Activated CD4-positive, alpha-beta T cell treated with anti-CD3 and anti-CD28 coated beads for 36 hours (primary cell): ENCODE measurements at places on chromosomes 5 and 9.

DNA sequence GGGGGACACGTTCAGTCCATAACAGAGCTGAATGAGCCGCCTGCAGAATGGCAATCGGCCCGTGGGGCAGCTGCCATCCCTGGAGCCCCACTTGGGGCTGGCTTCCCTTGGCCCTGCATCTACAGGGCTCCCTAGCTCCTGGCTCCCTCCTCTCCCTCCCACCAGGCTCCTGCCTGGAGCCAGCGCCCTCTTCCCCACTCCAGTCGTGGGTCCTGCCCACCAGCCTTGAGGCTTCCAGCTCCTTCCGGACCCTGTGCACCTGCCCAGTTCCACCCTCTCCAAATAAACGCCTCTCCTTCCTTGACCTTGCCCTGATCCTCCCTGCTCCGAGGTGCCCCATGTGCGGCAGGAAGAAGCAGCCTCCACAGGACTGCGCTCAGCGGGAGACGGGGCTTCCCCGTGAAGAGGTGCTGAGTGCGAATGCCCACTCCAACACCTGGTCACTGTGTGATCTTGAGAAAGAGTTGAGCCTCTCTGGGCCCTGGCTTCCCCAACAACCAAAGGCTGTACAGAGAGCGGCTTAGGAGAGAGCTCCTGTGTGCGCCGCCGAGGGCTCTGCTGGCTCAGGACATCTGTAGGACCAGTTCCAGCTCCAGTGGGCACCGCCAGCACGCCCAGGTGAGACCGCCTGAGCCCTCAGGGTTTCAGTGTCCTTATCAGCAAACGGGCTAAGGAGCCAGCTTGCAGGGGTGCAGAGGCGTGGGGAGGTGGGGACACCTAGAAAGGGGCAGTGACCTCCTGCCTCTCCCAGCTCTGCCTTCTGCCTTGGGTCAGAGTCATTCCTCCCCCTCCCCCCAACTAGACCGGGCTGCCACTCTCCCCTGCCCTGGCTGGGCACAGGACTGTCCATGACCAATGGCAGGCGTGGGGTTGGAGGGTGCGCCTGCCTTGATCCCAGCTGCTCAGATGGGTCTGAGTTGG, 12.1 kb downstream of the C9orf50 start:
- H3K27me3 ChIP-seq, result no peaks in the 10 kb centered on the region
- peaks cover 36% of the 10 kb centered on the region for H3K4me1 ChIP-seq
- no peak overlapping the region for H3K4me3 ChIP-seq
- no peaks in the 10 kb centered on the region for H3K36me3 ChIP-seq
- H3K27ac ChIP-seq, result no peak overlapping the region

DNA sequence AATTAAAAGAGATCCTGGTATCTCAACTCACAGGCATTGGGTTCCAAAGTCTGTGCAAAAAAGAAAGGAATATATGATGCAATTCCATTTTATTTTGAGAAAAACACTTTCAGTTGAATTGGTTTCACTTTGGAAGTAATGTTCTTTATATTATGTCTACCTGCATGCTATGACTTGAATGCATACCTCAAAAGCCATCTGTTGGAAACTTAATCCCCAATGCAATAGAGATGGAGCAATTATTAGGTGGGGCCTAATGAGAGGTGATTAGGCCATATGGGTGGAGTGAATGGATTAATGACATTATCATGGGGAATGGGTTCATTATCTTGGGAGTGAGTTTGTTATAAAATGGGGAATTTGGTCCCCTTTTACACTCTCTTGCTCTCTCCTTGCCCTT, 293.3 kb downstream of the CSNK1G3 start:
- no peaks in the 10 kb centered on the region for H3K27me3 ChIP-seq
- no peak for DNase-seq
- H3K27ac ChIP-seq, result no peak overlapping the region
- H3K36me3 ChIP-seq, result no peaks in the 10 kb centered on the region

DNA sequence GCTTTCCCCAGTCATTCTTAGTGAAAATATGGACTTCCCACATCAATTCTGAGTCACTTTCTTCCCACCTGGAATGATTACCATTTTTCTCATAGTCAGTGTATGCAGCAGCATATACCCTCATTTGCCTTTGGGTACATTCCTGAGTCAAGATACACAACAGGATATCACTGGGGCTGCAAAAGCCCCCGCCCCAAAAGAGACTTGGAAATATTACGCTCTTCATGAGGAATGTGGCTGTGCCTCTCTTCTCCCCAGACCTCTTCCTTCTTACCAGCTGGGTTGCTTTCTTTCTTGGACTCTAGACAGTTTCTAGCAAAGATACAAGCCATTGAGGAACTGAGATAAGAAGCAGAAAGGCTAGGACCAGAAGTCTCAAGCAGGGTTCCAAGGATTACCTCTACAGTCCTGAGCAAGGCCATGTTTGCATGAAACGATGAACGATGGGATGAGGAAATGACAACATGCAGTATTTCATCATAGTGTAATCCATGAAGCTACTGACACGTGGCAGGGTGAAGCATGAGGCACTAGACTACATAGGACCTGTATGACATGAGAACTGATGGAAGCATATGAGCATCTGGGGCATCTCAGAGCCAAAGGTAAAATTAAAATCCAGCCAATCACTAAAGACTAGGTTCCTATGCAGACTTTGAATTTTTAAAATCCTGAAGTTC, 218.1 kb downstream of the RAB3C start:
- peaks cover 25% of the 10 kb centered on the region for H3K27me3 ChIP-seq
- H3K27ac ChIP-seq, result no peak overlapping the region
- H3K36me3 ChIP-seq, result no peaks in the 10 kb centered on the region
- H3K4me3 ChIP-seq, result no peak overlapping the region

GRCh38 chr9:88528080-88528790, 6.7 kb upstream of the NXNL2 start:
- no peaks in the 10 kb centered on the region for H3K36me3 ChIP-seq
- peaks cover 16% of the 10 kb centered on the region for H3K27me3 ChIP-seq
- no peak overlapping the region for H3K27ac ChIP-seq
- DNase-seq, result no peak

DNA sequence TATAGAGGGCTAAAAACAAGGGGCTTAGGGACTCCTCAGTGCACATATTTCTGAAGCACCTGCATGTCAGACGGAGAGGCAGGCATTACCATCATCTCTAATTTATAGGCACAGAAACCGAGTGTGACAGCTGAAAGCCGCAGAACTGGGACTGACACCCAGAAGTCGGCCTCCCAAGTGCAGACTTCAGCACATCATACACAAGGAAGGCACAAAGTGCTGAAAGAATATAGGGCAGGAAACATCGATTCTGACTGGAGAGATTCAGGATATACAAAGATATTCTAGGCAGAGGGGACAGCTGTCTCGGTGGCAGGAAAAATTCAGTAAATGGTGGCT, 11.2 kb downstream of the MRPS27 start:
- H3K36me3 ChIP-seq, result peaks cover 38% of the 10 kb centered on the region
- peaks cover 29% of the 10 kb centered on the region for H3K4me1 ChIP-seq
- peak overlapping the region; percentile 86 for H3K4me3 ChIP-seq
- H3K27ac ChIP-seq, result peak overlapping the region; percentile 96
- H3K27me3 ChIP-seq, result no peaks in the 10 kb centered on the region

- H3K27me3 ChIP-seq, result no peaks in the 10 kb centered on the region
- H3K4me1 ChIP-seq, result peaks cover 35% of the 10 kb centered on the region
- no peak for DNase-seq
- H3K36me3 ChIP-seq, result peaks cover 5% of the 10 kb centered on the region
Measured at GRCh38 chr5:122775550-122776542, 966 bp downstream of the SNX2 start.

DNA sequence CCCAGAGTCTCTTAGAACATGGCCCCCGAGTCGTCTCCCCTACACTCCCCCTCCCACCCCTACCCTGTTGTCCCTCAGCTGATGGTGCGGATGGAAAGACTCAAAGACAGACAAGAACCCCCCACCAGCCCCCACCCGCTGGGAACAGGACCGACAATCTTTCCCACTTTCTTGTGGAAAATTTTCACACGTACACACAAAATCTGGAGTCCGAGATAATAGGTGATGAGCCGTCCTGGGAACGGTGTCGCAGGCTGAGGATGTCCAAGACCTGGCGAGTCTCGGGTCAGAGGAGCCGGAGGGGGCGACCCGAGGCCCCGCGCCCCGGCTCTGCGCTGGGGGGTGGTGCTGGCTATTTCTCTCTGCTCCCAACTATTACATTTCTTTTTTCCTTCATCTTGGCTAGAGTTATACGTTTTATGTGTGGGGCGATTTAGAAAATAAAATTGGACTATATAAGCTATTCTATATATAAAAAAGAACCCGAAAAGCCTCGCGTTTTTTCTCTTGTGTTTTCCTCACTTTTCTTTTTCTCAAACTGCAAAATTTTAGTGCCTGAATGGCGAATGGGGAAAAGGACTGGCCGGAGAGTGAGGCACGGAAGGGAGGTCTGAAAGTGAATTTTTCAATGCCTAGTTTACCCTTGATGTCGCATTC, 188.8 kb downstream of the MEF2C start:
- no peak overlapping the region for H3K27ac ChIP-seq
- H3K4me1 ChIP-seq, result peaks cover 15% of the 10 kb centered on the region
- H3K27me3 ChIP-seq, result peaks cover 71% of the 10 kb centered on the region
- no peak overlapping the region for H3K4me3 ChIP-seq

GRCh38 chr5:16568875-16569580, 47.8 kb downstream of the RETREG1 start:
- no peaks in the 10 kb centered on the region for H3K27me3 ChIP-seq
- no peak overlapping the region for H3K27ac ChIP-seq
- peaks cover 29% of the 10 kb centered on the region for H3K36me3 ChIP-seq
- H3K4me1 ChIP-seq, result peaks cover 30% of the 10 kb centered on the region
- no peak overlapping the region for H3K4me3 ChIP-seq

DNA sequence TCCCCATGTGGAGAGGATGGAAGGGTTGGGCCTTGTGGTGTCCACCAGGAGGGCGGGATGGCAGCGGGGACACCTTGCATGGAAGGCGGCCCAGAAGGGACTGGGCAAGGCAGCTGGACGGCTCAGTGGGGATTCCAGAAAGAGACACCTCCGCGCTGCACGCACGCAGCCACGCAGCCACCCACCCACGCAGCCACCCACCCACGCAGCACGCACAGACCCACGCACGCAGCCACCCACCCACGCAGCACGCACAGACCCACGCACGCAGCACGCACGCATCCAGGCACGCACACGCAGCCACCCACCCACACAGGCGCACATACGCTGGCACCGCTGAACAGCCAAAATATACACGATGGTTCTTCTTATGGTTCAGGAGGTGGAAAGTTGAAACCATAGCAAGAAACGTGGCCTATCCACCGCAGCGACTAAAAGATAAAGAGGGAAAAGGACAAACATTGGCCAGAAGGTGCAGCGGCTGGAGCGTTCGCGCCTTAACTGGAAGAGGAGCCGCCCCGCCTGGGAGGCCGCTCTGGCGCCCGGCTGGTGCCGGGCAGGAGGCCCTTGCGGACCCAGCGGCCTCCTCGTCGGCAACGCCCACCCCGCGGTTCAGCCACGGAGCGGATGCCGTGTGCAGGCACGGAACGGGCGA, 22.2 kb upstream of the EXOC3 start:
- no peaks in the 10 kb centered on the region for H3K27me3 ChIP-seq
- peaks cover 16% of the 10 kb centered on the region for H3K36me3 ChIP-seq
- peaks cover 3% of the 10 kb centered on the region for H3K4me1 ChIP-seq
- no peak for DNase-seq
- H3K4me3 ChIP-seq, result no peak overlapping the region
- H3K27ac ChIP-seq, result no peak overlapping the region

GRCh38 chr9:95750725-95751519, 124.6 kb upstream of the ERCC6L2 start:
- peak overlapping the region; percentile 30 for H3K27ac ChIP-seq
- peak; percentile 53 for DNase-seq
- no peaks in the 10 kb centered on the region for H3K36me3 ChIP-seq
- peaks cover 12% of the 10 kb centered on the region for H3K27me3 ChIP-seq

DNA sequence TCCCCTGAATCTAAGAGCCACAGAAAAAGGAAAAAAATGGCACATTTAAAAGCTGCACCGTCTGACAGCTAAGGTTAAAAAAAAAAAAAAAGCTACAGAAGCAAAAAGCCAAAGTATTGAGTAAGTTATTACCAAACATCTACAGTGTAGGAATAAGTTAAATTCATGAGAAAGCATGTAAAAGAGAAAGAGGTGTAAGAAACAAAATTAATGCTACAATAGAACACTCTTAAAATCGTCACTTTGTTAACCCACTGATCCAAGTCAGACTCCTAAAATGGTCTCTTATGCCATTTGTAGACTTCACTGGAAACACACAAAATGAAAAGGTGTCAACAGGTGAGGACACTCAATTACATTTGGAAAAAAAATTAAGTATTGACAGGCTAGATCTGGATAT, 120.2 kb downstream of the SSBP2 start:
- H3K27me3 ChIP-seq, result no peaks in the 10 kb centered on the region
- no peak overlapping the region for H3K4me3 ChIP-seq

DNA sequence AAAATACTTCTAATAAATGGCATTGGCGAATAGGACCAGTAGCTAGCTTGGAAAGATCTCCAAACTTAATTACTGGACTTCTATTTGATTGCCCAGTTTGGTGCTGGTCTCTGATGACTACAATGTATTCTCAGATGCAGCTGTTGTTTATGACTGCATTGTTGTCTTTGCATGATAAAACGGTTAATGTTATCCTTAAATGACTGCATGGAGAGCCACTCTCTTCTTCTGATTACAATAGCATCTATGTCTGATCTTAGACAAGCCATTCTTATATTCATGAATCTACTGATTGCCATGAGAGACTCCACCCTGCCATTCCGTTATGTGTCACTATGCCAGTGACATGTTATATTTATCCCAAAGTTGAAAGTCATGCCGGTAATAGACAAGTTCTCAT, 42.9 kb upstream of the ERBIN start:
- H3K36me3 ChIP-seq, result peaks cover 1% of the 10 kb centered on the region
- H3K27ac ChIP-seq, result no peak overlapping the region
- DNase-seq, result no peak
- no peaks in the 10 kb centered on the region for H3K27me3 ChIP-seq

- H3K36me3 ChIP-seq, result no peaks in the 10 kb centered on the region
- H3K4me1 ChIP-seq, result no peaks in the 10 kb centered on the region
- no peaks in the 10 kb centered on the region for H3K27me3 ChIP-seq
- no peak for DNase-seq
- no peak overlapping the region for H3K27ac ChIP-seq
- H3K4me3 ChIP-seq, result no peak overlapping the region
Measured at GRCh38 chr5:2921651-2922050, 170.2 kb upstream of the IRX2 start.

GRCh38 chr9:113954591-113954990, 78.5 kb downstream of the ZNF618 start:
- H3K4me3 ChIP-seq, result no peak overlapping the region
- H3K27ac ChIP-seq, result no peak overlapping the region
- H3K27me3 ChIP-seq, result no peaks in the 10 kb centered on the region

GRCh38 chr5:164145458-164145857, 640.0 kb downstream of the MAT2B start:
- H3K27ac ChIP-seq, result no peak overlapping the region
- H3K36me3 ChIP-seq, result no peaks in the 10 kb centered on the region
- no peak overlapping the region for H3K4me3 ChIP-seq
- H3K4me1 ChIP-seq, result no peaks in the 10 kb centered on the region
- no peaks in the 10 kb centered on the region for H3K27me3 ChIP-seq

GRCh38 chr9:21311889-21312288, 6.8 kb upstream of the IFNA5 start:
- no peak overlapping the region for H3K27ac ChIP-seq
- peaks cover 2% of the 10 kb centered on the region for H3K36me3 ChIP-seq
- no peak for DNase-seq
- H3K4me1 ChIP-seq, result no peaks in the 10 kb centered on the region
- no peak overlapping the region for H3K4me3 ChIP-seq
